GM03348 (cell line): ENCODE measurements at places on chromosomes 3 and 15.
A peak's percentile ranks its signal among the peaks of the same experiment; 100 is the strongest.

DNA sequence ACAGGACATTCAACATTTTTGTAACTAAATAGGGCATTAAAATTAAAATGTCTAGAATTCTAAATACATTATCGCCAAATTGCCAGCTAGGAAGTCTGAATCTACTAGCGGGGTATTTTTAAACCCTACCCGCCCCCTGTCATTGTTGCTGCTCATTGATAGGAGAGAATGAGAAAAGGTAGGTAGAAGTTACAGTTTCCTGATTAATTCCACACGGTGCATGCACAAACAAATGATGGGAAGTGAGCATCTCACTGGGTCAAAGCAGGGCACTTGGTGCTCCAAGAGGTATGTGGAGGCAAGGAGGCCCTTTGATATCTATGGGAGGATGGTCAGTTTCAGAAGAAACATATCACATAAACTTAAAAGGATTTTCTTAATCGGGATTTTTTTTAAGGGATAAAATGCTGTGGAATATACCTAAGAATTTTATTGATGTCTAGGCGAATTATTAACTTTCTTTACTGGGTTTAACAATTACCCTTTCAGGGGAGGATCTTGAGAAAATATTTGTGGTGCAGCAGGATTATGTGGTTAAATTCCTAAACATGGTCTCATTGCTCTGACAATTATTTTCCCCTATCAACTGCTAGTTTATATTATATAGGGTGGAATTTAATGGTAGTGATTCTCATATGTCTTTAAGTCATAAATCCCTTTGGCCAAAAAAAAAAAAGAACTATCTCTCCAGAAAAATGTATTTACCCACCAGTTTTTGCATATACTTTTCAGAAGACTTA, 236.0 kb upstream of the GOLGA6L4 start:
- no peak for DNase-seq

DNA sequence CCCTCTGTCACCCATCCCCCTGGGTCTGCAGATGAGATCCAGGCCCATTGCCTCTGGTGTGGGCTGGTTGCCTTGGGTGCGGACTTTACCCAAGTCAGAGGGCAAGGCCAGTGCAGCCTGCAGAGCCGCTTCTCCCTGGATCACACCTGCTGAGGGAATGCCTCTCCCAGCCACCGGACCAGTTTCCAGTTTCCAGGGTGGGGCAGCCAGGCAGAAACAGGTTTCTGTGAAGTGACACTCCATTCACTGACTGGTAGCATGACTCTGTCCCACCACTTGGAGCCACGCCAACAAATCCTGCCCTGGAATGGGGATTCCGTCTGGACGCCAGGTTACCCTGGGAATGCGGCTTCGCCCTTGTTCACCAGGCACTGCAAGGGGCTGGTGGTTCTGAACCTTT, 30.0 kb downstream of the PAQR5 start:
- no peak for DNase-seq

DNA sequence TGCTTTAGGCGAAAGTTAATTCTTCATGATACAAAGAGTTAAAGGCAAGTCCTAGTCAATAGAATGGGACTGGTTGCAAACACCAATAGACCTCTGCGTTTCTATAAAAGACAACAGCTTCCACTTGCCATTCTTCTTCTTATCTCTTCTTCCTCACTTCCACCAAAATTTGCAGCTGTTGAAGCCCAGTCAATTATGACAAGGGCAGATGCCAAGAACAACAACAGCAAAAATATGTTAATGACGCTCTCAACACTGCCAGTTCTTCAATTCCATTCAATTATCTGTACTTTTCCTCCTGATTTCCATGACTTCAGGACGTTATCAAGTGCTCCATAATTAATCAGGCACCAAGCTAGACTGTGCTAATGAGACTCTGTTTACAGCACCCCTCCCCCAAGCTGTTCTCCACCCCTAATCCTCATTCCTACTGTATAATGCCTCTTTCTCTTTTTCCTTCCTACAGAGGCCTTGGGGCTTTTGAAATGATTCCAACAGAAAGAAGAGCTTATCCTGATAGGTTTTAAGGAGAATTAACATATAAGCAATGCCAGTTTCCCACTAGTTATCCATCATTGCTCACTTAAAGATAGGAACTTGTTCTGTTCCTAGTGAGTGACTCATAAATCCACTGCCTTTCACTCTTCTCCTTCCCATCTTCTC, 1160.5 kb downstream of the IGSF11 start:
- DNase-seq = no peak

DNA sequence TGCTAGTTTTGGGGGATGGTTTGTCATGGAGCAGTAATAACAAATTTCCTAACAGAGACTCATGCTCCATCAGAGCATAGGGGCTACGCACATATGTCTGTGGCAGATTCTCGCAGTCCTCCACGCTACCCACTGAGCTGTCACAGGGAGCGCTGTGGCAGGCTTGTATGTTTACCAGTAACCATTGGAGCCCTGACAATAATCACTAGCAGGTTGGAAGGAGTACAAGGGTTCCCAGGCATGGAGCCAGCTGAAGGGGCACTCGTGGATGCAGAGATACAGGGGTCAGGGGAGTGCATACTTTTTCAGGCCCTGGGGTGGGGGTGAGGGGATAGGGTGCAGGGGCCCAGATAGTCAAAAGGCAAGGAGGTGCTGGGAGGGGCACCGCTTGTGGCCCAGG, 7.9 kb upstream of the GP9 start:
- DNase-seq = no peak

- DNase-seq = peak; percentile 88
These were observed 5.7 kb downstream of the STIMATE start for GRCh38 chr3:52891615-52892081.

- no peak for DNase-seq
These were observed 969 bp upstream of the BSN start for GRCh38 chr3:49553324-49553691.

- DNase-seq = no peak
These were observed 622 bp upstream of the PLSCR1 start for GRCh38 chr3:146544929-146545528.

DNA sequence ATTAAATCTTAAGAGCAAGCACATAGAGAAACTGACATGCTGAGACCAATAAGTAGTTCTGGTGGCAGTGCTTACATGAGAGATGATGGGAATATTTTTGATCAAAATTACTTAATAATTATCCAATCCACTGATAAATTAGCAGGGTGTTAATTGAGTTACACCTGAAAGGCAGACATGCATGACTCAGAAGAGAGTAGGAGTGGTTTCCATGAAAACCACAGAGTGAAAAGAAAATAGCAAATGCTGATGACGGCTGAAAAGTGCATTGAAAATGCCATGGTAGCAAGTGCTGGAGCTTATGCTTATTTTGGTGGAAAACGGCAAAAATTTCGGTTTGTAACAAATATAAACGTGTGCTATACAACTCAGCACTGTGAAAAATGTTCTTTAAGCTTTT, 267.8 kb upstream of the LRRN1 start:
- DNase-seq = no peak

GRCh38 chr3:112610121-112610520, 30.8 kb downstream of the CCDC80 start:
- DNase-seq = peak; percentile 66

- DNase-seq = no peak
These were observed 84.4 kb downstream of the DNAJB8 start for GRCh38 chr3:128382221-128382807.

DNA sequence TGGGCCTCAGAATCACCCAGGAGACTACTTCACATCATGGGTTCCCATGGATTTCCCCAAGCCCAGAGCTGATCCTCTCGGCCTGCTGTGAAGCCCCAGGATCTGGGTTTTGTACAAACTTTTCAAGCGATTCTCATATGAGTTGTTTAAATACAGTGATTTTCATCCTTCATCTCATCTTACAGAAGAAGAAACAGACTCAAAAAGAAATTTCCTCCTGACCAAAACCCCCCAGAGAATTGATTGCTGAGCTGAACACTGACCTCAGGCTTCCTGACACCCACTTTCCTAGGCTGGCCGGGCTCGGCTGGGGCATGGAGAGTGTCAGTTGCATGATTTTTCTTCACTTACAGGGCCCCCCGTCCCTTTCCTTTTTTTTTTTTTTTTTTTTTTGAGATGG, 60.3 kb downstream of the BDH1 start:
- no peak for DNase-seq
